ENCODE measurements at places on chromosomes 7 and 10. TPM values are rescaled to one million over a fixed set of nuclear protein-coding genes. Genes with fewer than 3 reads are reported as not detected.
A peak's percentile ranks its signal among the peaks of the same experiment; 100 is the strongest.

DNA sequence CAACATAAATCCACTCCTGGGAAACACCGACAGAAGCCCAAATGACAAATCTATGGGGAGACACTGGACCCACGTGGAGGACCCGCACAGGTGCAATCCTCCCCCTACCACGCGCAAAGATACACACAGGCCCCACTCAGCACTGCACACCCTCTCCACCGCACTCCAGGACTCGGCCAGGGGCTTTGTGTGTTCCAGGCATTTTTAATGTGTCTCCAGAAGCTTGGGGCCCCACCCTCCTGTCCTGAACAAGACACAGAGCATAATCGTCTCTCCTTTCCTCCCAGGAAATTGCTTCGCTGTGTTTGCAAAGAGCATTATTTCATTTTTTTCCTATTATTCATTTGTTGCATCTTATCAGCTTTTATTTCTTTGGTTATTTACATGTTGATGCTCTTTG is 82.8 kb downstream of the GLI3 start:
- DNase-seq: no peak

DNA sequence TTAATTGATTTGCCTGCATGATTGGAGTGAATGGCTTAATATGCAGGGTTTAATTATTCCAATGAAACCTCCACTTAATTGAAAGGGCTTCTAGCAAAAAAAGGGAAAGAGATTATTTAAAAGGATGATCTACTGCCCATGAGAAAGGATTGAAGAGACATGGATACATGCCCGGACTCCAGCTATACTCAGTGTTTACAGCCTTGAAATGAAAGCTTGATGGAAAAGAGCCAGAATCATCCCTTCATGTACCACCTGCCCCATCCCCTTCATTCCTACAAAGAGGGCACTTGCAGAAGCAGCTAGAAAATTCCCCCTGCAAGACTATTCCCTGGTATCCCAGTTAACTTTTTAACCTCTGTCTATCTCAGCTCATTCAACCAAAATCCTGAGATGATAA is 78.4 kb downstream of the CARD11 start:
- no peak for DNase-seq

POLD2 gene
- 120 TPM for total RNA-seq

- no peak for DNase-seq
These were observed 94.5 kb downstream of the PDGFA start for GRCh38 chr7:424961-425793.

EGR2 gene
- 1.1 TPM for total RNA-seq

DNA sequence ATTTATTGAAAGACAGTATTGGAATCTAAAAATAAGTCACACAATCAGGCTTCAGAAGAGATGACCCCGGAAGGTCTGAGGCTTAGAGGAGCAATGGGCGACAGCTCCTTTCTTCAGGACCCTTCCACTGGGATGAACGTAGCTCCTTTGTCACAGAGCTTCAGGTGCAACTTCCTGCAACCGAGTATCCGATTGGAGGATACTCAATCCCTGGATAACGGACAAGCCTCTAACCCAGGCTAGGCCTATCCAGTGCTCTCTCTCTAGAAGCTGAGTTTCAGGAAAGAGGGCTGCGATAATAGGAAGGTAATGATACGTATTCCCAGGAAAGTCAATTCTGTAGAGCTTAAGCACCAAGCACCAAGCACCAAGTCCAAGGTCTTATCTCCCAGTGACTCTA is 349.4 kb upstream of the NPSR1 start:
- DNase-seq: no peak

- no peak for DNase-seq
These were observed 36.7 kb upstream of the NFKB2 start for GRCh38 chr10:102358712-102359382.

PLEKHS1 gene
- total RNA-seq: not detected

- no peak for DNase-seq
These were observed 2.1 kb downstream of the ZNF273 start for GRCh38 chr7:64905133-64905532.

GRCh38 chr7:134632052-134632451 is 14.6 kb upstream of the BPGM start:
- no peak for DNase-seq

DNA sequence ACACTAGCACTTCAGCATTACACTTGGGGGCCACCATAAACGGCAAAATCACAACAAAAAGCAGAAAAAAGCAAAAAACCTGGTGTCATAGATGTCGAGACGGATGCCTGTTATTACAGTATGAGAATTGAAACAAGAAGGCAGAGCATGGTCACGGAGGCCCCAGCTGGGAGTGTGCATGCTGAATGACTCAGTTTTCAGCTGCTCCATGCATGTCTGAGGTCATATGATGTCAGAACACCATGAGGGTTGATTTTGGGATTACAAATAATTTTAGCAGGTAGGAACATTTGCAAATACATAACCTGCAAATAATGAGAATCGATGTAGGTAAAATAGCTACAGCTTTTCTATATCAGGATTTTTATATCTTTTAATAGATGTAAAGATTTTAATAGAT is 19.1 kb downstream of the ZMYND11 start:
- no peak for DNase-seq

FLNC gene
- 0.27 TPM for total RNA-seq

- no peak for DNase-seq
These were observed 72.7 kb upstream of the NUPR2 start for GRCh38 chr7:56188823-56189346.

- no peak for DNase-seq
These were observed 540.7 kb downstream of the CALN1 start for GRCh38 chr7:71871446-71871845.

DNA sequence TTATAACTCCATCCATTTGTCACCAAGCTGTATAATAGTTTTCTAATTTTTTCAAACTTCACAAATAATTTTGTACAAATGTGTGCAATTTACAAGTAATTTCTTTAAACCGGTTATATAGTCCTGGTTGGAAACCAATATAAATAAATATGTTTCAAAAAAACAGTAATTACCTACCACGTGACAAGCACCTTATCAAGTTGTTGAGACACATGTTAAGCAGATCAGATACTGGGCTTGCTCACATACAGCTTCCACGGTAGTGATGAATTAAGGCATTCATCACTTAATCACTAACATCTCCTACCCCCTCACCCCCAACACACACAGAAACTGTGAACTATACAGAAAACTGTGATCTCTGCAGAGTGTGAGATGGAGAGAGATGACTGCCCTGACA is 630.0 kb upstream of the MBL2 start:
- no peak for DNase-seq

GRCh38 chr10:48707472-48707871 is 22.8 kb downstream of the WDFY4 start:
- no peak for DNase-seq

DNA sequence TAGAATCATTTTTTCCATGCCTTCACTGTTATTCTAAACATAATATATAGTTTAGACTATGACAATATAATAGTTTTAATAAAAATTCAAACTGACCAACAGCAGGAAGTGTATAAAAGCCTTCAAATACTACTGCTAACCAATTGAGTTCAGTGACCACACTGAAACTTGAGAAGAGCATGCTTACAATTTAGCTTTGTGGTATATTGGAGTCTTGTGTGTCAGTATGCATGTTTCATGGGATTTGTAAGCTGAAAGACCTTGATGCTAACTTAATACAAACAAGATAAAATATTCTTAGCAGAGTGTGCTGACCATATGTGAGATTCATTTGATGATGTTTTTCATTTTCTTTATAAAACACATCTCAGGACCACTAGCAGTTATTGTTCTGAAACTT is 395.5 kb downstream of the SUGCT start:
- no peak for DNase-seq

DNA sequence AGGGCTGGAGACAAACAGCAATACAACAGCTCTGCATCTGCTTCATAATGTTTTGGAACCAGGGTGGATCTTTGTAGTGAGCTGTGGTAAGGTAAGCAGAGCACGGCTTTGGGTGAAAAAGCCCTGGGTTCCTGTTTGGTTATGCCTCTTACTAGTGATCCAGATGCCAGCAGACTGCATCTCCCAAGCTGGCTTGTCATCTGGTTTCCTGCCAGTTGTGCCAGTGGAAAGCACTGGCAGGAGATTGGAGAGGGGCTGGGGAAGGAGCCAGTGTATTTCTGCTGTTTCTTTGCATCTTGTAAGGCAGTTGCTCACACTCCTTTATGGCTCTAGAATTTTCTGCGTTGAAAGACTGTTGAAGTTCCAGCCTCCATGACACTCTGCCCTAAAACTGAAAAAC is 137.6 kb downstream of the TSPAN12 start:
- DNase-seq: no peak

TRIM50 gene
- not detected for total RNA-seq

FAM25A gene
- total RNA-seq: not detected

- peak; percentile 63 for DNase-seq
These were observed 519 bp downstream of the ITGB8 start for GRCh38 chr7:20330928-20331909.

GRCh38 chr7:115058726-115059125 is 136.8 kb downstream of the MDFIC start:
- no peak for DNase-seq

ANKIB1 gene
- total RNA-seq: 17.0 TPM

TACC2 gene
- total RNA-seq: under 0.01 TPM

GRCh38 chr10:133224756-133225372 is 5.2 kb upstream of the UTF1 start:
- DNase-seq: no peak

DNA sequence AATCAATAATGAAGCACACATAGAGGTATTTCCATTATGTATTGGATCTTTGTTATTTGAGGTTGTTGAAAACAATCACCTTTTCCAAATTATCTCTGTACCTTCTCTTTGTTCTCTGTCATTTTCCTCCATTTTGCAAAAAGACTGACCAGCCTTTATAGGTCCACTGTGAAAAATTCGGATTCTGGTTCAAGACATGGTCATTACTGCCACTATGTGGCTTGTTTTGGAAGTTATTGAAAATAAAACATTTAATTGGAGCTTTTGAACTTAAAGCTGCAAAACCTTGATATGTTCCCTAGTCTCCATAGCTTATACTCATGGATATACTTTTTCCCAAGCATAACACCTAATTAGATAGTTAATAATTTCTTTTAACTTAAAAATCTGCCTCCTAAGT is 1094.4 kb downstream of the NRG3 start:
- no peak for DNase-seq

GRCh38 chr10:98425511-98426352 is 10.8 kb upstream of the PYROXD2 start:
- DNase-seq: peak; percentile 32

GIMAP7 gene
- total RNA-seq: 16.7 TPM

CYP2E1 gene
- total RNA-seq: 0.81 TPM

CCSER2 gene
- total RNA-seq: 5.4 TPM

ZNF775 gene
- 10.2 TPM for total RNA-seq

TLL2 gene
- 0.27 TPM for total RNA-seq

GRCh38 chr7:55132890-55133551 is 114.2 kb downstream of the EGFR start:
- no peak for DNase-seq

DNA sequence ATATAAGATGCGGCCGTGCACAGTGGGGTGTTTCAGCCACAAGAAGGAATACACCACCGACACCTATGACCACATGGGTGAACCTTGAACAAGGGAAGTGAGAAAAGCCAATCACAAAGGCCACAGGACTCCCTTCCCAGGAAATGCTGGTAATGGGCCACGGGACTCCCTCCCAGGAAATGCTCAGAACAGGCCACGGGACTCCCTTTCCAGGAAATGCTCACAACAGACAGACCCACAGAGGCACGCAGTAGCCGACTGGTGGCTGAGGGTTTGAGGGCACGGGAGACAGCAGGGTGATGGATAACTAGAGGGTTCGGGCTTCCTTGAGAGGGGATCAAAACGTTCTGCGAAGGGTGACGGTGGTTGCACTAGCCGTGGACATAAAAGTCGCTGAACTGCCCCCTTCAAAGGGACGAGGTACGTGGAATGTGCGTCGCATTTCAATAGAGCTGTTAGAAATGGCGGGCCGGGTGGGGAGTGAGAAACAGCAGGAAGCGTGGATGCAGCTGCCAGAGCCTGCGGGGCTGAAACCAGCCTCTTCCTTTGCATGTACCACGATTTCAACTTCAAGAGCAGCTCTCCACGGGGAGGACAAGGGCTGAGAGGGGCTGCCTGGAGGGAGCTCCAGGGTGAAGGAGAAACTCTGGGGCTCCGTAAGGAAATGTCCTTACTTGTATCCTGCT is 274.0 kb downstream of the ELFN1 start:
- DNase-seq: no peak

- no peak for DNase-seq
These were observed 37.4 kb upstream of the RSU1 start for GRCh38 chr10:16854623-16855022.

GRCh38 chr7:5377279-5377678 is 46.4 kb downstream of the TNRC18 start:
- no peak for DNase-seq

GRCh38 chr7:110797656-110798055 is 293.3 kb upstream of the LRRN3 start:
- no peak for DNase-seq
